Activated CD4-positive, alpha-beta T cell treated with anti-CD3 and anti-CD28 coated beads, Interleukin-2, amount 10 ng/mL, durations not matched to agents 24 days and 14 days (primary cell): ENCODE measurements at places on chromosomes 1 and 21.
A peak's percentile ranks its signal among the peaks of the same experiment; 100 is the strongest.

DNA sequence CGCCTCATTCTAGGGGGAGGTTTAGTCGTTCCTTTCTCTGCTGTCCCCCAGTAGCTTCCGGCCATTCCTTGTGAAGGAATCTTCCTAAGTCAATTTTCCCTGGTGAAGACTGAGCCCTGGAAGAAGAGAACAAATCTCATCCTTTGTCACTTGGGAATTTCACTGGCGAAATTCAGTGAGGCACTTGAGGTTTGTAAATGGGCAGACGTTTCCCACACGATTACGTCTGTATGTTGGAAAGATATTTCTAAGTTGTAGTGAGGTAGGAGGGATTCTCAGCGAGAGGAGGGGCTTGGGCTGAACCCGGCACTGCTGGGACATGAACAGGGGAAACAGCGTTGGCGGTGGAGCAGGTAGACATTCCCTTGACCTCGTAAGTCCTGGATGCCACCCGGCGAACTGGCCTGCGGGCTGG, 47.2 kb downstream of the GALNT2 start:
- DNase-seq: no peak

DNA sequence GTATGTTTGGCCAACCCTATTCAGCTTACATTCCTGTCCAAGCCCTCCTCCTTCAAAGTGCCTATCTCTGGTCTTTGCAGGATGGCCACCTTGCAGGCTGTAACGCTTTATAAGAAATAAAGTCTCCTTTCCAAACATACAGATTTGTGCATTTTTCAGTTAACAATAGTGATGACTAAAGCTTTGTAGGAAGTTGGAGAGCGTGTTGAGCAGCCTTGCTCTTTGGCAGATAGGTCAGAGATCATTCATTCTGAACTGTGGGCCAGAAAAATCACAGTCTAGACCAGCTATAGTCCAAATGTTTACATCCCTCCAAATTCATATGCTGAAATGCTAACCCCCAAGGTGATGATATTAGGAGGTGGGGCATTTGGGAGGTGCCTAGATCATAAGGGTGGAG, 34.0 kb upstream of the FAM89A start:
- no peak for DNase-seq

GRCh38 chr1:234712891-234713305, 102.9 kb upstream of the IRF2BP2 start:
- no peak for DNase-seq

DNA sequence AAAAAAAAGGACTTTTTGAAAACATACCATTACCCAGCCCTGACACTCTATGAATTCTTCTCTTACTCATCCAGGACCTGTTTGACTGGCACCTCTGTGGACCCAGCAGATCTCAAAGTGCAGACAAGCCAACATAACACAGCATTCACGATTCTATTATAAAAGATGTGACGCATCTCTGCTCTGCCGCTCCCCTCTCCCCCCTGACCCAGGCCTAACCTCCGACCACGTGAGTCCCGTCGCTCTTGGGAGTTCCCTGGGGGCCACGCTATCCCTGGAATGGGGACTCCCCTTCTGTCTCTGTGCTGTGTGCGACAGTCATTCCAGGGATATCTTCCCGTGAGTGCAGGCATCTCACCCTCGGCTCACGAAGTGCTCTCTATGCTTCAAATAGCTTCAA, 21.1 kb downstream of the LRRC38 start:
- DNase-seq: no peak

DNA sequence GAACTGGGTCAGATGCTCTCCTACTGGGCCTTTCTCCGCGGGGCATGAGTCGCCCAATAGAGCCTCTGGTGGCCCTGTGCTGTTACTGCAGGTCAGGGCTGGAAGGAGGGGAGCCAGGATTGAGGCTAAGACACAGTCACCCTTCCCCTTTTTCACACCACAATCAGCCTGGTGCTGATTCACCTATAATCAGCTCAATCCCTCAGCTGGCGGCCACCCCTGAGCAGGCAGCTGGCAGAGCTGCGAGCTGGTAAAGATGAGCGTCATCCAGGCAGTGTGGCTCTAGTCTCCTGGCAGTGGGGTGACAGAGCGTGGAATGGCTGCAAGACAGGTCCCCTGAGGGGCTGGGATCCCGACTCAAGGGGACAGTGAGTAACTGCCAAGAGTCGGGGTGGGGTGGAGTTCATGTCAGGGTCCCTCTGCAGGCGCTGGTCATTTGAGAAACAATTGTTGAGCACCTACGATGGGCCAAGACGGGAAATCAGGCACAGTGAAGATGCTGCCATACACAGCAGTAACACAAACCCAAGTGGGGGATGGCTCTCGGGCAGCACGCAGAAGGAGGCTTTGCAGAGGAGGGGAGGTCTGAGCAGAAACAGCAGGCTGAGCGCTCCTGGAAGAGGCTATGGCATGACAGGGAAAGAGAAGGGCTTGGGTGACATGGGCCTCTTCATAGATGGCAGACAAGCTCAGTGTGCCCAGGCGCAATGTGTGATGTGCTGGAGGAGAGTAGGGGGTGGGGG, 21.8 kb downstream of the ATF3 start:
- DNase-seq: peak; percentile 88

DNA sequence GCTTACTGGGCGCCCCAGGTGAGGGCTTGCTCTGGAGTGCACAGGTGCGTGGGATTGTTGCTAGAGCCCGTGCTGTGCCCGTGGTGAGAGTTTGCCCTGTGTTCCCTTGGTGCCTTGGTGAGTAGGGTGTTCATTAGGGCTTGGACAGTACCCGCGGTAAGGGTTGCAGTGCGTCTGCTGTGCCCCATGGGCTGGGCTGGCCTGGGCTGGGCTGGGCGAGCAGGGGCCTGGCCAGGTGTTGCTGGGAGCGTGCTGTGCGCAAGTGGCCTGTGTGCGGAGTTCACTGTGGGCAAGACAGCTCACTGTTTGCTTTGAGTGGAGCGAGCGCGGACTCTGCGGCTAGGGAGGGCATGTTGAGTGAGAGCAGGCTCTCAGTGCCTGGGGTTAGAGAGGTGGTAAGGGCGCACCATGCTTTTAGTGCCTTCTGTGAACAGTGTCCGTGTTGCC, 725 bp downstream of the CR1L start:
- DNase-seq: no peak

- DNase-seq: no peak
These were observed 20.3 kb upstream of the LAPTM5 start for GRCh38 chr1:30777904-30778153.
